ACHN (cell line): ENCODE measurements at places on chromosomes 6 and 20.

DNA sequence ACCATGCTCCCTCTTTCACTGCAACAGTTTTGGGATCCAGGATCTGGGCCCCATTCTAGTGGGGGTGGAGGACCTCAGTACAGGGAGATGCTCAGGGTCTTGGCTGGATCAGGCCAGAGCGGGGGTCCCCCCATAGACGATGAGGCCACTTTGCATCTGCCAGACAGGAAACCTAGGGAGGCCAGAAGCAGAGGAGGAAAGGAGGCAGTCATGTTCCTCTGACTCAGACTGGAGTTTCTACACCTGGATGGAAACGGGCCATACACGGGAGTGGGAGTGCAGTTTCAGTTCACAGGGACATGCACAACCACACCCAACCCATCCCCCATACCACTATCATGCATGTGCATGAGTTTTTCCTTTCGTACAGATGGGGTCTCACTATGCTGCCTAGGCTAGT, 3.6 kb upstream of the EMILIN3 start:
- no peak for DNase-seq

GRCh38 chr6:17725083-17725482, 18.4 kb upstream of the NUP153 start:
- DNase-seq: no peak

GRCh38 chr6:31079656-31080261, 32.6 kb downstream of the C6orf15 start:
- peak; percentile 69 for DNase-seq

DNA sequence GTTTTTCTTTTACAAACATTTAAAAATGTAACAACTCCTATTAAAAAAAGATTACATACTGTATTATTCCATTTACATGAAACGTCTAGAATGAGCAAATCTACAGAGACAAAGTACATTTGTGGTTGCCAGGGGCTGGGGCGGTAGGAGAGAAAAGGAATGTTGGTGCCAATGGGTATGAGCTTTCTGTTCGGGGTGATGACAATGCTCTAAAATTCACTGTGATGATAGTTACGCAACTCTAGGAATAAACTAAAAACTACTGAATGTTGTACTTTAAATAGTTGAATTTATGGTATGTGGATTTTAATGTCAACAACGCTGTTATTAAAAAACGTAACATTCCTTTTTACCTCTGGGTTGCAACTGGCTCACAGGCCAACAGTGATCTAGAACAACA, 211.1 kb downstream of the GMDS start:
- no peak for DNase-seq

- DNase-seq: no peak
Observed at GRCh38 chr20:52270696-52271095, 79.1 kb upstream of the ZFP64 start.

DNA sequence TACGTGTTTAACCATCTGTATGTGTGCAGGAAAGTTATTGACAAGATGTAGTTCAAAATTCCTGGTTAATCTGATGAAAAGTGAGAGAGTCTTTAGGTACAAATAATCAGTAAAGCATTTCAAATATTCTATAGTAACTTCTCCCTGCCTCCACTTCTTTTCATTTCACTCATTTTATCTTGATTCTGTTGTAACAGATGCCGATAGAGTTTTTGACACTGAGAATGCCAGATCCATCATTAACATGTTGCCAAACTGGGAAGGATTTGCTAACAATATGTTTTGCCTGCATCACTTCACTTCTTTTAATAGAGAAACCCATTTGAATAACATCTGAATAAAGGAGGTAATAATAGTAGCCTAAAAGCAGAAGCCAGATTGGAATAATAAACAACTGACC, 20.4 kb upstream of the DEFB112 start:
- DNase-seq: no peak

DNA sequence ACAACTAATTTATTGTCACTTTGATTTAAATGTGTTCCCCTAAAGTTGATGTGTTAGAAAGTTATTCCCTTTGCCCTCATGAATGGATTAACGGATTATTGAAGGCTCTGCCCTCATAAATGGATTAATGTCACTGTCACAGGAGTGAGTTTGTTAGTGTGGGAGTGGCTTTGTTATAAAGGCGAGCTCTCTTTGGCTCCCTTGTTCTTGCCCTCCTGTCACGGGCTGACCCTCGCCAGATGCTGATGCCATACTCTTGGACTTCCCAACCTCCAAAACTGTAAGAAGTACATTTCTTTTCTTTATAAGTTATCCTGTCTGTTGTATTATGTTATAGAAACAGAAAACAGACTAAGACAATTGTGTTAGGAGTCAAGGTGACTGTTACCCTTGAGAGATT, 22.7 kb upstream of the POPDC3 start:
- no peak for DNase-seq
